ENCODE measurements at places on chromosomes 5 and 9. TPM values are rescaled to one million over a fixed set of nuclear protein-coding genes. Genes with fewer than 3 reads are reported as not detected.

- no peaks in the 10 kb centered on the region for H3K36me3 ChIP-seq
- H3K27ac ChIP-seq, result no peak overlapping the region
- no peak overlapping the region for H3K4me3 ChIP-seq
- H3K27me3 ChIP-seq, result no peaks in the 10 kb centered on the region
Measured at GRCh38 chr5:159874263-159874662, 42.0 kb upstream of the ADRA1B start.

DNA sequence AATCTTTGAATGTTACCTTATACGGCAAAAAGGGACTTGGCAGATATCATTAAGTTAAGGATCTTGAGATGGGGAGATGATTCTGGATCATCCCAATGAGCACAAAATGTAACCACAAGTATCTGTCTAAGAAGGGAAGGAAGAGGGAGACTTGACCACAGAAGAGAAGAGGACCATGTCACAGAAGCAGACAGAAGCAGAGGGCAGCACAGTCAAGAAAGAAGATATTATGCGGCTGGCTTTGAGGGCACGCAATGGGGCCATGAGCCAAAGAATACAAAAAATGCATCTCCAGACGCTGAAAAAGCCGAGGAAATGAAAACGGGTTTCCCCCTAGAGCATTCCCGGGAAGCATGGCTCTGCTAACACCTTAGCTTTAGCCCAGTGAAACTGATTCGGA, 225.3 kb downstream of the NR2F1-AS1 start:
- H3K4me1 ChIP-seq, result peaks cover 2% of the 10 kb centered on the region
- no peak for DNase-seq
- no peak overlapping the region for H3K27ac ChIP-seq
- H3K36me3 ChIP-seq, result no peaks in the 10 kb centered on the region
- H3K27me3 ChIP-seq, result no peaks in the 10 kb centered on the region
- no peak overlapping the region for H3K4me3 ChIP-seq

GRCh38 chr5:123264394-123264793, 158.8 kb downstream of the CEP120 start:
- DNase-seq, result peak; percentile 53
- no peaks in the 10 kb centered on the region for H3K27me3 ChIP-seq
- no peak overlapping the region for H3K27ac ChIP-seq
- H3K4me3 ChIP-seq, result no peak overlapping the region
- H3K4me1 ChIP-seq, result no peaks in the 10 kb centered on the region

DNA sequence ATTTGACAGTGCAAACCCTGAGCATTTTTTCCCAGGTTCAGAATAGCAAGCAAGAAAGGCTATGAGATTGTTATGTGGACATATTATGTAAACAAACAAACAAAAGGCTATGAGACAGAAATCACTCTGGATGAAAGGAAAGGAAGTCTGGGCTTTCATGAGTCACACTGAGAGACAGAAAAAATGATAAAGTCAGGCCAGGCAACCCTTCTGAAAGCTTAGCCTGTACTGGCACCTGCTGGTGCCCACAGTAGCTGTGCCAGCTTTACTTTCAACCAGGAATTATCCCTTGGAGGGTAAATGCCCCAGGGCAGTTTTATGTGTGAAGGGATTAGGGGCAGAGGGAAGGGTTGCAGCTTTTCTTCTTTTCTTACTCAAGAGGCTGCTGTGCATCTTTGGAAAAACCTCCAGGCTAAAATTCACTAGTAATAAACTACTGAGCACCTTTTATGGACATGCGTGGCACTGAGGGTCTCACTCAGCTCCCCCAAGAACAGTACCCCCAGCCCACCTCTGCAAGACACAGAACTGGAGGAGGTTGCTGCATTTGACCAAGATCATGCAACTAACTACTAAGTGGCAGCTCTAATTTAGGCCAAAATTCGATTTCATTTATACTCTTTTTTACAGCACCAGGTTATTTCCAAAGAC, 41.7 kb downstream of the ACTL7B start:
- peak; percentile 9 for DNase-seq
- no peaks in the 10 kb centered on the region for H3K27me3 ChIP-seq
- H3K27ac ChIP-seq, result no peak overlapping the region
- H3K36me3 ChIP-seq, result no peaks in the 10 kb centered on the region

DNA sequence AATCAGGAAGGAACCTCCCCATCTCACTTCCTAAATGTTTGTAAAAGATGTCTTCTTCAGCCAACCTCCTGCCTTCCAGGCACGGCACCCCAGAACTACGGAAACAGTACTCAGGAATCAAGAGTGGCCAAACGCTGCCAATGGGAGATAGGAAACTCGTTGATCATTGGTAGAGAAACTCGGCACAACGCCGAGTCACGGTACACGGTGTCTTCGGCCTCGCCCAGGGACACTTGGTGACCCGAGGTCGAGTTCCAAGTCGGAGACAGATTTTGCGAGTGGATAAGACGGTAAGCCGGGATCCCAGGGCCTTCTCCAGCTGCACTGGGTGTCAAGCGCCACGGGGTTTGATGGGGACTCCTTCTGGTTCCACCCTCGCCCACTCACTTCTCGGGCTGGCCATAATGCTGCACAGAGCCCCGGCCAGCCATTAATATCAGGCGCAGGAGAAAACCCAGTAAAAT, 343 bp downstream of the KIAA0825 start:
- H3K27ac ChIP-seq, result peak overlapping the region; percentile 83
- H3K4me1 ChIP-seq, result peaks cover 7% of the 10 kb centered on the region
- H3K27me3 ChIP-seq, result no peaks in the 10 kb centered on the region
- no peaks in the 10 kb centered on the region for H3K36me3 ChIP-seq
- peak; percentile 69 for DNase-seq

Gene ECM2
- polyA plus RNA-seq, result 17.2 TPM

DNA sequence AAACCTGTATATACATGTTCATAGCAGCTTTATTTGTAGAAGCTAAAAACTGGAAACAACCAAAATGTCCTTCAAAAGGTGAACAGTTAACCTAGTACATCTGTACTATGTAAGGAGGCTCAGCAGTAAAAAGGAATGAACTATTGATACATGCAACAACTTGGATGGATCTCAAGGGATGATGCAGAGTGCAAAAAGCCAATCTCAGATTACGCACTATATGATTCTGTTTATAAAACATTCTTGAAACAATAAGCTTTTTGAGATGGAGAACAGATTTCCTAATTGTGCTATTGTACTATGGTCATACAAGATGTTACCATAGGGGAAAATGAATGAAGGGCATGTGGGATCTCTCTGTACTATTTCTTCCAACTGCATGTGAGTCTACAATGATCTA, 88.9 kb downstream of the PAM start:
- H3K27me3 ChIP-seq, result no peaks in the 10 kb centered on the region
- no peak overlapping the region for H3K27ac ChIP-seq
- no peaks in the 10 kb centered on the region for H3K4me1 ChIP-seq
- DNase-seq, result no peak
- no peak overlapping the region for H3K4me3 ChIP-seq

Gene STPG3
- 0.79 TPM for polyA plus RNA-seq

Gene ZNF618
- 18.5 TPM for polyA plus RNA-seq

DNA sequence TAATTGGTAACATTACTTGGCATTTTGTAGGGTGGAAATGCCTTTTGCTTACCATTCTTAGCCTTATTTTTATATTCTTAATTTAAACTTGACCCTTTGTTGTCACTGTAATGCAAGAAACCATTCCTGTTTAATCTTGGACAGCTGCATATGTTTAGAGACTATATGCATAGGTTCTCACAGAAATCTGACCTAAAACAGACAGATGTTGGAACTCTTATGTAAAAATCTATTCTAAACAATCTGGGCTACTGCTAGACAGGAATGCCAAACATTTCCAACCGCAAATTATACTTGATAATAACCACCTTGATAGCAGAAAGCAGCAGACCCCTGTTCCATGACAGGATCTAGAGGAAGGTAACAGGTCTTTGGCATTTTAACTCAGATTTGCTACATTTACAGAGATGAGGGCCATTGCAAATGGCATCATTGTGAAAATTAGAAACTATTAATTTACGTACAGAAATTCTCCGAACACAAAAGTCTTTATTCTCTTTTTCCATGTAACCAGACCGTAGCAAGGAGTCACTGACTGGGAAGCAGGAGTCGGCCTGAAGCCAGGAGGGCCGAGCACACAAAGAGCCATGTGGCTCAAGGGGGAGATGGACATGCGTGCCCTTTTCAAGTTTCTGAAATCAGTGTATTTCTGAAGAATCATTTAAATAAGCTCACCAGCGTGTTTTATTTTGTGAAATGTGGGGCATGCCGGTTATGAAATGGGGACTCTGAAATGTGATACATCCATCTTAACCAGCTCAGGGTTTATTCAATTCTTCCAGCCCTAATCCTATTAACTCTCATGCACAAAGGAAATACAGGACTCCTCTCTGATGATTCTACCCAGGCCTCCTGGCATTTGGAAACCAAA, 139.3 kb downstream of the AOPEP start:
- peaks cover 40% of the 10 kb centered on the region for H3K4me1 ChIP-seq
- DNase-seq, result peak; percentile 70
- H3K4me3 ChIP-seq, result no peak overlapping the region
- H3K27me3 ChIP-seq, result no peaks in the 10 kb centered on the region
- peak overlapping the region; percentile 86 for H3K27ac ChIP-seq

DNA sequence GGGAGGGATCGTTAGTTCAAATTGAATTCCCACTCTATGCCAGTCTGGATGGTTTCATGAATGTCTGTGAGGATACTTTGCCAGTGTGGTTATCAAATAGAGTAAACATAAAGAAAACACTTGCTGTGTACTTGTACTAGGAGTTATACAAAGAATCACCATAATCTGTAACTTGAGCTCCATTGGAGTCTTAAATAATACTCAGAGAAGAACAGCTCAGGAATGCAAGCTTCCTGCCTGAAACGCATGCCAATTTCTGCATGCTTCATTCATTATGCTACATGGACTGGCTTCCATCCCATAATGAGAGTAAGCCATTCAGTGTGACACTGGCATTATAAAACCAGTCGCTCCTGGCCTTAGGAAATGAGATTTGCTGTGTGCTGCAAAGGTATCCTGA, 351.4 kb downstream of the SEMA5A start:
- no peaks in the 10 kb centered on the region for H3K4me1 ChIP-seq
- H3K27me3 ChIP-seq, result no peaks in the 10 kb centered on the region
- peaks cover 29% of the 10 kb centered on the region for H3K36me3 ChIP-seq
- DNase-seq, result peak; percentile 83
- H3K4me3 ChIP-seq, result no peak overlapping the region
- no peak overlapping the region for H3K27ac ChIP-seq

DNA sequence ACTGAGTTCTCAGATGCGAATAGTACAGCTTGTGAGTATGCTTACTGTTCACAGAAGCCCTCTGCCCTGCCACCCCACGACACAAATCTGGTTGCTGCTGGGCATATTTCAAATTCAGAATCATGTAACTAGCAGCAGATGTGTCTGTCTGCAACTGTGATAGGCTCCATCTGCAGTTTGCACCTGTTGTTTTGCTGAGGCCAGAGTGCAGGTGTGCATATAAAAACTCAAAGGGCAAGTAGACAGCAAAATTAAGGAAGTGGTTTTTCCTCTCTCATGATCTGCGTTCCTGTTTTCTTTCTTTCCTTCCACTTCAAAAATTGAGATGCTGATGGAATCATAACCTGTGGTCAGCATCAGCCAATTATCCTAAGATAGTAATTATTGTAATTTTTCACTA, 1000.5 kb downstream of the PTPRD start:
- no peaks in the 10 kb centered on the region for H3K27me3 ChIP-seq
- no peak overlapping the region for H3K4me3 ChIP-seq
- H3K27ac ChIP-seq, result no peak overlapping the region
- H3K36me3 ChIP-seq, result no peaks in the 10 kb centered on the region
- DNase-seq, result peak; percentile 23
- H3K4me1 ChIP-seq, result no peaks in the 10 kb centered on the region

GRCh38 chr5:154850255-154851062, at the start of gene FAXDC2:
Gene FAXDC2 (minus strand): TSS chr5:154850603. CDS start chr5:154838178, 12,425 bp downstream.
- H3K27ac ChIP-seq, result peak within 1 kb of the TSS; percentile 87
- no peaks in the 10 kb centered on the region for H3K27me3 ChIP-seq
- H3K36me3 ChIP-seq, result peaks cover 2% of the 10 kb centered on the region
- DNase-seq, result peak; percentile 98

DNA sequence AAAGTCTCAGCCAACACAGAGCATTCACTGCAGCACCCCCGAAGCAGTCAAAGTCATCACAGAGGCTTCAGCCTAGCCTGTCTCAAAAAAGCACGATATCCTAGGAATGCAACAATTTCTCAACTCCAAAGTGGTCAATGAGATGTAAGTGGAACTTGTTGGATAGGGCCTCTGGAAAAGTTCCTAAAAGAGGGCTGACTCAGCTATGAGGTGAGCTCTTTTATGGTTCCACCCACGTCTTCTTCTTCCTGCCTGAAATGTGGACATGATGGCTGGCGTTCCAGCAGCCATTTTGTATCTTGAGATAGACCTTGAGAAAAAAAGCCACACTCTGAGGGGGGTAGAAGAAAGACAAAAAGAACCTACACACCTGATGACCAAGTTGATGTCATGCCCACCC, 32.5 kb upstream of the TRIO start:
- no peak for DNase-seq
- H3K4me3 ChIP-seq, result no peak overlapping the region
- H3K27ac ChIP-seq, result no peak overlapping the region
- H3K4me1 ChIP-seq, result peaks cover 4% of the 10 kb centered on the region
- H3K36me3 ChIP-seq, result no peaks in the 10 kb centered on the region

GRCh38 chr9:118651511-118651910, 717.7 kb downstream of the BRINP1 start:
- H3K27ac ChIP-seq, result no peak overlapping the region
- no peak overlapping the region for H3K4me3 ChIP-seq
- H3K36me3 ChIP-seq, result no peaks in the 10 kb centered on the region
- H3K4me1 ChIP-seq, result no peaks in the 10 kb centered on the region

Gene CARD9
- 2.7 TPM for polyA plus RNA-seq

Gene RXRA
- 35.0 TPM for polyA plus RNA-seq

Gene PCDHGA11
- polyA plus RNA-seq, result 3.0 TPM

- peaks cover 3% of the 10 kb centered on the region for H3K4me1 ChIP-seq
- DNase-seq, result peak; percentile 77
- peak overlapping the region; percentile 35 for H3K27ac ChIP-seq
- H3K27me3 ChIP-seq, result no peaks in the 10 kb centered on the region
- H3K36me3 ChIP-seq, result no peaks in the 10 kb centered on the region
Measured at GRCh38 chr5:9782826-9783560, 152.8 kb upstream of the TAS2R1 start.

Gene IL5
- not detected for polyA plus RNA-seq

GRCh38 chr5:97408331-97408730, 225.3 kb upstream of the RIOK2 start:
- H3K4me1 ChIP-seq, result no peaks in the 10 kb centered on the region
- no peaks in the 10 kb centered on the region for H3K36me3 ChIP-seq
